ENCODE measurements at places on chromosomes 13 and 19.
A peak's percentile ranks its signal among the peaks of the same experiment; 100 is the strongest.

GRCh38 chr13:100511466-100511865 is 77.1 kb downstream of the GGACT start:
- DNase-seq, result no peak

DNA sequence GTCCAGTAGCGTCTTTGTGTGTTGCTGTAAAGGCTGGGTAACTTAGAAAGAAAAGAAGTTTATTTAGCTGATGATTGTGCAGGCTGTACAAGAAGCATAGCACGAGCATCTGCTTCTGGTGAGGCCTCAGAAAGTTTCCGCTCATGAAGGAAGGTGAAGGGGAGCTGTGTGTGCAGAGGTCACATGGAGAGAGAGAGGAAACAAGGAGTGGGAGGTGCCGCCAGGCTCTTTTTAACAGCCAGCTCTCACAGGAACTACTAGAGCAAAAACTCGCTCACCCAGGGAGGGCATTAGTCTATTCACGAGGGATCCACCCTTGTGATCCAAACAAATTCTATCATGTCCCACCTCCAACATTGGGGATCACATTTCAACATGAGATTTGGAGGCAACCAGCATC is 99.8 kb downstream of the GPR12 start:
- no peak for DNase-seq

- DNase-seq, result peak; percentile 74
These were observed 26.8 kb upstream of the CEACAM21 start for GRCh38 chr19:41548954-41549688.

GRCh38 chr13:22428188-22428828 is 752.5 kb upstream of the SGCG start:
- no peak for DNase-seq

DNA sequence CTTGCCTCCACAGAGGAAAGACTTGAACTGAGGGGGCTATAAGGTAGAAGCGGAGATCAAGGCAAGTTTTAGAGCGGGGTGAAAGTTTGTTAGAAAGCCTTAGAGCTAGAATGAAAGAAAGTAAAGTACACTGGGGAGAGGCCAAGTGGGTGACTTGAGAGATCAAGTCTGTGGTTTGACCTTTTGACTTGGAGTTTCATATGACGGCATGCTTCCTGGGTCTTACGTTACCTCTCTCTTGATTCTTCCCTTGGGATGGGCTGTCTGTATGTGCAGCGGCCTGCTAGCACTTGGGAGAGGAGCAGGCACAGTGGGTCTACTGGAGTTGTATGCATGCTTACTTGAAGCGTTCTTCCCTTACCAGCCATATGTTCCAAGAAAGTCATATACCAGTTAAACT is 1768.5 kb downstream of the PCDH9 start:
- no peak for DNase-seq

- DNase-seq, result no peak
These were observed 19.3 kb downstream of the HCN2 start for GRCh38 chr19:609004-609346.

- no peak for DNase-seq
These were observed 66.5 kb downstream of the CCDC70 start for GRCh38 chr13:51928231-51928630.

- DNase-seq, result no peak
These were observed 1161.9 kb downstream of the UQCRFS1 start for GRCh38 chr19:28051047-28051446.

GRCh38 chr13:96511587-96511986 is 421.7 kb downstream of the HS6ST3 start:
- DNase-seq, result no peak

DNA sequence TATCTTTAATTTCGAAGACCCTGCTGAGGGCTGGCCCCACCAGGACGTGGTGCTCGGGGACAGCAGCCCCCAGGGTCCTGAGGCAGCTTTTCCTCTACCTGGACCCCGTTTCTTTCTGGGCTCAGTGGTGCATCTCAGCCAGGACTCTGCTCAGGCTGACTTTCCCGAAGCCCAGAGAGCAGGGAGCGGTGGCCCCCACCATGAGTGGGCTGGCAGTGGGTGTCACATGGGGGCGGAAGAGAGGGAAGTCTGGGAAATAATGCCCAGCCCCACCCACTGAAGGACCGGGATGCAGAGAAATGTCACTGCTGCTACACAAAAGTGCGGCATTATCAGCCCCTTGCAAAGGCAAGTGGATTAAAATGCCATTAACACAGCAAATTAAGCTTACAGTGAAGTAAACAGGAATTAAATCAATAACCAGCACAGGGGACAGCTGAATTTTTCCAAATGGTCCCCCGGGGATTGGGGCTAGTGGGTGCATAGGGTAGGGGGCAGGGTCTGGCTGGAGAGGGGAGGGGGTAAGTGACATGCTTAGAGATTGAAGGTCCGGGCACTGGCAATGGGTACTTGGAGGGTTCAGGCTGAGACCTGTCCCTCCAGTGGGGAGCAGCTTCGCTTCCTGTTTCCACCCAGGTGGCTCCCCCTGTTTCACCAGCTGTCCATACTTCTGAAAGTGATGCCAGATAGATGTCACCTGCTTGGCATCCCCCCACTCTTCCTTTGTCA is 177.3 kb downstream of the URI1 start:
- no peak for DNase-seq

- no peak for DNase-seq
These were observed 7.4 kb upstream of the ZNRF4 start for GRCh38 chr19:5447700-5448311.

- DNase-seq, result peak; percentile 87
These were observed 1.5 kb downstream of the BIVM start for GRCh38 chr13:102800145-102801041.

DNA sequence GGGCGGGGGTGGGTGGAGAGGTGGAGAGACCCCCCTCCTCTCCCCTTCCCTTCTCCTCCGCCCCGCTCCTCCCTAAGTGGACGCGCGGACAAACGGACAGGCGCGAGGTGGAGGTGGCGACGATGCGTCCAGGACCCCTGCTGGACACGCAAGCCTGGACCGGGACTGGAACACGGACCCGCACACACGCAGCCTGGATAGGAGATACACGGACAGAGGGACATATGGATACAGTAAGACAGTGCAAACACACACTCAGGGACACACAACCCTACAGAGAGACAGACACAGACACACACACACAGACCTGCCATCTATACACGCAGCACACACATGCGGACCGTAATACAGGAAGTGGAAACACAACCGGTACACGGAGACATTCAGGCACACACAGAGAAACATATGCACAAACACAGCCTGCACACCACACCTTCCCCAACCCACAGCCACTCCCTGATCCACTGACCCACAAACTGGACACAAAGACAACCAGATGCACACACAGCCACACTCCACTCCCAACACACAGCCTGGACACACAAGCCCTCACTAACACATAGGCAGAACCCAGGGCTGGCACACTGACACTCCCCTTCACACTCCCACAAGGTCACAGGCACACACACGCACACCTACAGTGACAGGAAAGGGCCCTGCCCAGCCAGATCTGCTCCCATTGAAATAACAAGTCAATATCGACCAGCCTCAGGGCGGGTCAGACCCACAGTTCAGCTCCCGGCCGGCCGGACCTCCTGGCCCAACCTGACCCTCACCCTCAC is 696 bp upstream of the ERFL start:
- no peak for DNase-seq

Measured in activated naive CD4-positive, alpha-beta T cell treated with Interleukin-2 at 50 U/mL for 16 hours (primary cell).